ENCODE measurements at places on chromosomes 5 and 9.

- no peak for DNase-seq
Observed at GRCh38 chr9:35308316-35308715, 146.5 kb downstream of the UNC13B start.

DNA sequence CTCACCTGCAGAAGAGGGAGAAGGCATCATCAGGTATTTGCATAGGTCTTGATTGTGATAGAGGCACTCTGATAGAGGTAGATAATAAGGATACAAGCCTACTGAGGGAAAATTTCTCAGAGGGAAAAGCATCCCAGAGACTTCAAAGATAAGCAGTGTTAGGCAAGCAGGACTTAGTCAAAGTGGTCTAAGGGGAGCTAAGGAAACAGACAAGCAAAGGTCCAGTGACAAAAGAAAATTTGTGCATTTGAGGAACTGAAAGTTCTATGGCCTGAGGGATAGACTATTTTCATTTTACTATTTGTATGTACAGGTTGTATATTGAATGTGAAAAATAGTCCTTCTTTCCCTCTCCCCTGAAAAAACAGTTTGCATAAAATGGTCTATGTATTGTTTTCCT is 27.4 kb downstream of the OXCT1 start:
- DNase-seq: no peak

GRCh38 chr9:31839273-31839672 is 545.2 kb upstream of the ACO1 start:
- no peak for DNase-seq

DNA sequence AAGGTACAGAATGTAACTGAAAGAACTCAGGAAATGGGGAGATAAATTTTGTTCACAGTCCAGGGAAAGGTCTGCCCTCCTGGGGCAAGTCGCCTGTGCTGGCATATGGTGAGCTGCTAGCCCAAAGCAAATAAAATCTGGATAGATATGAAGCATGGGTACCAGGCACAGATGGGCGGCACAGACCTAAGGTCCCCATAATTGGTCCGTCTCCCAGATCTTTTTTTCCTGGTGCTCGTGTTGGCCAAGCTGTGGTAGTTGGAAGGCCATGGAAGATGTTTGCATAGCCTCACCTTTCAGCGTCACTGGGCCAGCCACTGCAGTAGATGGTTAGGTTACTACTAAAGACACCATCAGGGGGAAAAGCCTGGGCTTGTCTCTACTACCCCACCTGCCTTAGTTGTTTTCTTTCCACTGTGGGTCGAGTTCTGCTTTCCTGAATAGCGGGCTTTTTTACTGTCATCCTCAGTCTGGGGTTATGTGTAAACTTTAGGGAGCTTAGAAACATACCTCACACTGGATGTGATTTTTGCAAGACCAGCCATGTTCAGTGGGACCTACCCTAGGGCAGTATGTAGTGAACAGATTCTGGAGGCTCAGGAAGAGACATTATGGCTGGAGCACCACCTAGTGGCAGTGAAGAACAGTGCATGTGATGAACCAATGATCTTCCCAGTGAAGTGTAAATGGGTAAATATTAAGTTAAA is 24.2 kb upstream of the GLRX start:
- peak; percentile 69 for DNase-seq

DNA sequence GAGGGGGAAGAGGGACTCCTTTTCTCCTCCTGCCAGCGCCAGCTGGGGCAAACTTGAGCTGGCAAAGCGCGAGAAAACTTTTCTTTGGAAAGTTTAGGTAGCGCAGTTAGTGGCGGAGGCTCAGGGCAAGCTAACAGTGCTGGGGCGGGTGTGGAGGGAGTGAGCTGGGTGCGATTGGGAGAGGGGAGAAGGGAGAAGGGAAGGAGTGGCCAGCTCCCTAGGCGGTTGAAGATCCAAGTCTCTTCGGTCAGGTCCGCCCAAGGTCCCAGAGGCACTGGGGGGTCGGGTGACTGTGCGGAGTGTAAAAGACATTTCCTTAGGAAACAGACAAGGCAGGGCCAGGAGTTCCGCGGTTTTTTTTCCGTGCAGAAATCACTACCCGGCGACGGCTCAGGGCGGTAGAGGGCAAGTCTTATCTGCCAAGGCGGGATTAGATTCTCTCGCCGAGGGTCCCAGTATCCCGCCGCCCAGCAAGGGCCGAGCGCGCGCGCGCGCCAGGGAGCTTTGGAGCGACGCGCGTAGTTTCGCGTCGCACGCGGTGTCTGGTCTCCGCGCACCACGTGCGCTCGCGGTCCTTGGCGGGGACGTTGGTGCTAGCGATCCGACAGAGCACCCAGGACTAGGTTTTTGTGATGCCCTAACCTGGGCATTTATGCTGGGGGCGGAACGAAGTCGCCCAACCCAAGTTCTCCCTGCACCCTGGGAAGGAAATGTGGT is 33.6 kb upstream of the NFIB start:
- no peak for DNase-seq

- DNase-seq: no peak
Observed at GRCh38 chr5:132058646-132059042, 1.8 kb upstream of the IL3 start.

GRCh38 chr9:99405359-99405758 is 183.3 kb downstream of the SEC61B start:
- no peak for DNase-seq

GRCh38 chr5:55911784-55912653 is 60.9 kb downstream of the IL31RA start:
- no peak for DNase-seq

- no peak for DNase-seq
Observed at GRCh38 chr5:132372127-132372526, 2.6 kb downstream of the SLC22A5 start.

DNA sequence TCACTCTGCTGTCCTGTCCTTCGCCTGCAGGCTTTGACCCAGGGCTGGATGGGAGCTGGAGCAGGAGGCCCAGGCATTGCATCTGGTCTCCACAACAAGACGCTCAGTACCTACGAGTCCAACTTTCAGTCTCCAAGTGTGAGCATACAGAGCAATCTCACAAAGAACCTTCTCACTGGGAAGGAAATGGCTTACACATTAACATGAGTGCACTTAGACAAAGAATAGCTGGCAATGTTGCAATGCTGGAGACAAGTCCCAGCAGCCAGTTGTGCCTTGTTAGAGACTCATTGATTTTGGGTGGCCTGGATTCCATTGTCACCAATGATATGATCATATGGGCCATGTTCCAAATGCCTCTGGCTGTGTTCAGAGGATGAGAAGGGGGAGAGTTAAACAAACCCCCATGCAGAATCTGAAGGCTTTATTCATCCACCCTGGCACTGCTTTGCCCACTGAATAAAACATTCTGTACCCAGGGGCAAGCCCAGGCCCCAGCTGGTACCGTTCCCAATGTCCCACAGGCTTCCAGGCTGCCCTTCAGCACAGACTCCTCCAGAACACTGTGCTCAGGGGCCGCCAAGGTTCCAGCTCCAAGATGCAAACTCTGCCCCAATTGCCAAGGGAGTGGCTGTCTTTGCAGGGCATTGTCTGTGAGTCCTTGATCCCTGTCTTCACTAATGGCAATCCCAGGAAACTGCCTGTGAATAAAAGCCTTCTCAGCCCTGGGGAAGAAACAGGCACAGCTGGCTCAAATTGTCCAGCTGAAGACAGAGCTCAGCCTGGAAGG is 185.5 kb downstream of the HSD17B3 start:
- DNase-seq: no peak

DNA sequence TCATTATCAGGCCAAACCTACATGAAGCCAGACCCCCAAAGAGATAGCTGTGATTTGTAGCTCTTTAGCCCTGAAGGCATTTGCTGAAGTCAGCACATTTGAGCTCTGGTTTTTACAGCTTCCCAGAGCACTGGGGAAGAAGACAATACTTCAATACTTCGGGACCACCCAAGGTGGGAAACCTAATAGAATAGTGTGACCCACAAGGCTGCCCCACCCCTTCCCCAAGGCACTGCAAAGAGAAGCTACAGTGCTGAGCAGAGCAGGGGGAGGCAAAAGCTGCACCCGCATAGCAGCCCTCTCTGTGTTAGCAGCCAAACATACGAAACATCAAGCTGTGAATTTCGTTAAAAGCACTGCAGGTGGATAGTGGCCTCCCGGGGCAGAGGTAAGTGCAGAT is 87.3 kb downstream of the HSD17B3 start:
- no peak for DNase-seq
